Bronchial epithelial cell (primary cell): ENCODE measurements at places on chromosomes 12 and 14. TPM values are rescaled to one million over a fixed set of nuclear protein-coding genes. Genes with fewer than 3 reads are reported as not detected.

DNA sequence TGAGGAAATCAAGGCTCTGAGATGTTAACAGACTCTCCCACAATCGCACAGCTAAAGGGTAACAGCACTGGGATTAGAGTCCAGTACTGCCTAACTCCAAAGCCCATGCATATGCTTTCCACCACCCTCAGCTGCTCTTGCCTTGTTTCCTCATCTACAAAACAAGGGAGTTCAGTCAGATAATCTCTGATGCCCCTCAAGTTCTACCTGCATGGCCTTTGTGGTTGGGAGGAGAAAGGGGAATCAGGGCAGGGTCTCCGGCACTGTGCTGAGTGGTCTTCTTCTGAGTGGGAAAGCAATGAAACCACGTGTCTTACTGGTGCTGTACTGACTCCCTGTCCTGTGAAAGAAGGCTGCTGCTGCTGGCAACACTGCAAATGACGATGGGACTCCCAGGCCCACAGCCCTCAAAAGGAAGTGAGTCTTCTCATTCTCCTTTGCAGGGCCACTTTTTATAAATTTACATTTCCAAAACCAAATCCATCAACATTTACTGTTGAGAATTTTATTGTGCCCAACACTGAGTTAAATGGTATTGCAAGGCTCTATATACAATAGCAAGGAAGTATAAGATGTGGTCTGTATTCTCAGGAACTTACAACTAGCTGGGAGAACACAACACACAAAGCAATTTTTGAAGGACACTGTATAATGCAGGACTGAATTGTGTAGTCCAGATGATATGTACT is 19.7 kb upstream of the DUSP16 start:
- no peak for DNase-seq

DLGAP5 gene
- 0.26 and 0.38 TPM in 2 replicates for total RNA-seq

DNA sequence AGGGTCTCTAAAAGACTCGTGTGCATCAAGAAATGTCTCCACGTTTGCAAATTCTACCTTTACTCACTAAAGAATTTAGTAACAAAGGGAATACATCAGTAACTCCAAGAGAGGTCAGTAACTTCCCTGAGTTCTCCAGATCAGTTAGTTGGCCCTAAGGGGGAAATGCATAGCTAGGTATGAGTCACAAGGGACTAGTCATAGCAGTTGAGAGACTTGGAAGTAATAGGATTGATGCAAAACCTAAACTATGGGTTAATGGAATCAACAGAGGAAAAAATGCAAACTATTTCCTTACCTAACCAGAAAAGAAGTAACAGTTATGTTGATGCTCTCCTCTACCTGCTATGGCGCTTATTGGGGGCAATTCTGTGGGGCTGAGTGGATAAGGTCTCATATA is 148.8 kb upstream of the GARIN6 start:
- DNase-seq = peak; percentile 80

DNA sequence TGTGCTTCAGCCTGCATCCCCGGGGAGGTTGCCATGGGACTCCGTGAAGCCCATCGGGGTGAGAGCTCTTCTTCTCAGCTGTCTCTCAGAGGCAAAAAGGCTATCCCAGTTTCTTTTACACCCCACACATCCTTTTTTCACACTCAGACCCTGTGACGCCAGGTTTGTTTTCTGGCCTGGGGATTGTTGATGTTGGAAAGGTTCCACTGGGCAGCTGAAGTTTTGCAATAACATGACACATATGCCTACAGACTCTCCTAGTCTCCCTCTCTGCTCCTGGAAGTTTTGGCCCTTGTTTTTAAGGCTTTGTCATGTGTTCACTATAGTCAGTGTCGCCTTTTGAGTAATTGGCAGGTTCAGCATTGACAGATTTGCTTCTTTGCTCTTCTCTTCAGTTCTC is 118.6 kb downstream of the SMOC1 start:
- peak; percentile 98 for DNase-seq

- no peak for DNase-seq
Measured at GRCh38 chr14:36741858-36742257, 80.2 kb downstream of the PAX9 start.

FIGNL2 gene
- not detected in 2 replicates for total RNA-seq

DNA sequence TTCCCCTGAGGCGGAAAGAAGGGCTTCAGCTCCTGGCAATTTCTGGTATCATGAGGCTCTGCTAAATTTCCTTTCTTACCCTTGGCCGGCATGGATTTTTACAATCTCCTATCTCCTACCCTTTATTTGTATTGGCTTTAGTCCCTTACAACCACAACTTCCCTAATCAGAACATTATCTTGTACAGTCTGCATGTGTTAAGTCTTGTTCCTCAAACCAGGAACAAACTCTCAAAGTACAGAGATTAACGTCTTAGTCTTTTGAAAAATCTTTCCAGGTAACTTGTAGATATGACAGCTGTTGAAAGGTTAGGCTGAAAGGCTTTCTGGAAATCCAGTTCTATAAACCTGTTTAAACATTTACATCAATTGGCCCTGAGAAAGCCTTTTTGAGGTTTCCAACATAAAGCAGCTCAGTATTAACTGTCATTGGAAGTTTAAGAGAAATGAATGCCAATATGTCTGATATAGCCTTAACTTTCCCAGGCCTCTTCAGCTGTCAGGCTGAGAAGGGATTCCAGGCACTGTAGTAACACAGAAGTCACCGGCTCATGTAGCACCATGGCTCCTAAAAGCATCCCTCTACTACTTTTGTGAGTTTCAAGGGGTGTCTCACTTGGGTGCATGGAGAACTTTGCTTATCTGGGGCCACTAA is 360.5 kb downstream of the FUT8 start:
- DNase-seq = no peak

DNA sequence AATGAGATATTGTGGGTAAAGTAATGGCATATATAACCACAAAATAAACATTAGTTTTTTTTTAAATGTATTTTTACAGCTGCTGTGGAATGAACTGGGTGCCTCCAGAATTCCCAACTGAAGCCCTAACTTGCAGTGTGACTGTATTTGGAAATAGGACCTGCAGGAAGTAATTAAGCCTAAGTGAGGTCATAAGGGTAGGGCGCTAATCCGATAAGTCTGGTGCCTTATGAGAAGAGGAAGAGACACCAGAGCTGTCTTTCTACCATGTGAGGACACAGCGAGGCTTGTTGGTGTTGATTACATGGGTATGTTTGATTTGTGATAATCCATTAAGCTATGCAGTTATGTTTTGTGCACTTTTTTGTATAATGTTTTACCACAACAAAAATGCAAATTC is 136.8 kb downstream of the TPH2 start:
- DNase-seq = no peak

DNA sequence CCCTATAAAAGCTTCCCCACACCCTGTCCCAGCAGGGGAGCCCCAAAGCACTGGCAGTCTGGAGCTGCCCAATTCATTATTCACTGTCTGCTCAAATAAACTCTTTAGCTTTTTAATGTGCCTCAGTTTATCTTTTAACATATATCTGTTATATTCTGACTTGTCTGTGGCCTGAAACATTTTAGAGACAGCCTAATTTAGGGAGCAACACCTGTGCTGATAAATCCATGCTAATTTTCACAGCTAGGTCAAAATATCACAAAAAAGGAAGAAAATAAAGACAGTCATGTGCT is 32.9 kb downstream of the TMTC1 start:
- DNase-seq = no peak

ZFHX2 gene
- 0.13 and 0.26 TPM in 2 replicates for total RNA-seq

ASCL1 gene
- total RNA-seq = not detected in 2 replicates

GUCY2C gene
- not detected in 2 replicates for total RNA-seq

DNA sequence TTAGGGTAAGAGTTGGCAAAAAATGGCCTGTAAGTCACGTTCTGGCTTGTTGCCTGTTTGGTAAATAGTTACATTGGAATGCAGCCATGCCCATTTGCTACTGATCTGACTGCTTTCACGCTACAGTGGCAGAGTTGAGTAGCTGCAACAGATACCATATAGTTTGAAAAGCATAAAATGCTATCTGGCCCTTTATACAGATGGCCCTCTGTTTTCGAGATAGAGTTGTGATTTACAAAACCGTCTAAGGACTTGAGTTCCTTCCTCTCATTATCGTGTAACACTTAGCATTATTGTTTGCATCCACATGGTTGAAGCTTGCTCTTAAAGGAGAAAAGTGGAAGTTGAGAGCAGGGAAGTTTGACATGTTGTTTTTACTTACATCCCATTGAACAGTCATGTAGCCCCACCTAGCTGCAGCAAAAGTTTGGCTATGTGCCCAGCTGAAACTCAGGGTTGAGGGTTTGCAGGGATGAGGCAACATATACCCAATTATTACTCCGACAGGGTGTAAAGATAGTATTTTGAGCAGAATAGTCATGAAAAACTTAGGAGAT is 11.3 kb upstream of the SCFD1 start:
- DNase-seq = peak; percentile 78

DNA sequence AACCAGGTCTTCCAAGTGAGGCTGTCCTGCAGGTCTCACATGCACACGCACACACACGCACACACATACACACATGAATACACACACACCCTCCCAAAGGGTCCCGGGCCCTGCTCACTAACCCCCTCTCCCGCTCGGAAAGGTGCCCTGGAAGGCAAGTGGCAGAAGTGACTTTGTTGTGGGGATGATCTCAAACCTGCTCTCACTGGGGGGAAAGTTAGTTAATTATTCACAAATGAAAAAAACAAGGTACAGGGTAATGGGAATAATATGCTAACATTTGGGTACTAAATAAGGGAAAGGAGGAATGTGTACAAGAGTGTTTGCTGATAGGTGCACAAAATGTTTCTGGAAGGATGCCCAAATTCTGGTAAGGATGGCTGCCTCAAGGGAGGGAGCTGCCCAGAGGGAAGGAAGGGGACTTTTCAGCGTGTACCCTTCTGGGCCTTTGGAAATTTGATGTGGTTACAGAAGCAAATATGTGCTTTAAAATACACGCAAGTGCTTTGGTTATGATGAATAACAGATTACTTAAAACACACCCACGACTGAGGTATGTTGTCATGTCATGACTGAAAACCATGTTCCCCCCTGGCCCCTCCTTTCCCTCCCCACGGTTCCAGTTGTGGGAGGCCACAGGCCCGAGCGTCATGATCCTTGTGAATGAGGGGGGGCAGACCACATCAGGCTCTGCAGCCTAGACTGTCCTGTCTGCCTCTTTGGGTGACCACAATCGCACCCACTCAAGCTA is 43.3 kb upstream of the PLEKHG6 start:
- peak; percentile 88 for DNase-seq

DNA sequence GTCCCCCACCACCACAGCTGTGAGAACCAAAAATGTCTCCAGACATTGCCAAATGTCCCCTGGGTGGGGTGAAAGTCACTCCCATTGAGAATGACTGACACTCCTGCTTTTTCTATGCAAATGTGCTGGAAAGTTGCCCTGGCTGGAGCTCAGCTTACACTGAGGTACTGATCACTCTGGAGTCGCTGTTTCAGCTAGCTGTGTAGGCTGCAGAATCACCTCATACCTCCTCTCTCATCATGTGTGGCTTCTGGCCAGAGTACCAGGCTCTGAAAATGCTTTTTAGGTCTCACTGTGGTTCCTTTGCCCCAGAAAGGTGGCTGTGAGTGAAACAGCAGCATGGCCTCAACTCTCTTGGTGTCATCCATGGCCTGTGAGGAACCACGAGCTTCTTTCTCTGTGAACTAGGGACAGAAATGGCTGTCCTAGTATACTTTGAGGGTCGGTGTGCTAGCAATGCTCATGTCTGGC is 414.4 kb downstream of the DPF3 start:
- DNase-seq = no peak

DNA sequence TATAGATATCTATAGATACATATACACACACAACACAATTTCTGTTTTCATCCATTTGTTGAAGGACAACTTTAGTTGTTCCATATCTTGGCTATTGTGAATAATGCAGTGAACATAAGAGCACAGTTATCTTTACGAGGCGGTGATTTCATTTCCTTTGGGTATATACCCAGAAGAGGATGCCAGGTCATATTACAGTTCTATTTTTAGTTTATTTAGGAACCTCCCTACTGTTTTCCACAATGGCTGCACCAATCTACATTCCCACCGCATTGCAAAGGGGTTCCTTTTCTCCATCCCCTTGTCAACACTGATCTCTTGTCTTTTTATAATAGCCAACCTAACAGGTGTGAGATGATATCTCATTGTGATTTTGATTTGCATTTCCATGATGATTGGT is 143.4 kb upstream of the ARHGAP5 start:
- peak; percentile 54 for DNase-seq

DNA sequence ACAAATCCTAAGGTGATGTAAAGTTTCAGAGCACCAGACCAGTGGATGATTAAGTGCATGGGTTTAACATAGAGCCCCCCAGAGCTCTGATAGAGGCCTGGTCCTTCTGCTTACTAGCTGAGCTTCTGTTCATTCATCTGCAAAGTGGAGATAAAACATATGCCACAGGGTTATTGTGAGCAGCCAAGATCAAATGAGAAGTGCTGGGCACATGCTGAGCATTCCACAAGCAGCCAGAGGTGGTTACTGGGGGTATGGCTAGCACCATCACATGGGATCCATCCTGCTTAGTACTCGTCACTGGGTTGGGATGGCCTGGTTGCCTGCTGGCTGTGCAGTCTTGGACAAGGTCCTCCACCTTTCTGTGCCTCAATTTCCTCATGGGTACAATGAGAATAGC is 18.0 kb upstream of the SMUG1 start:
- DNase-seq = no peak

- no peak for DNase-seq
Measured at GRCh38 chr12:34295366-34296142, 273.3 kb downstream of the ALG10 start.

DNA sequence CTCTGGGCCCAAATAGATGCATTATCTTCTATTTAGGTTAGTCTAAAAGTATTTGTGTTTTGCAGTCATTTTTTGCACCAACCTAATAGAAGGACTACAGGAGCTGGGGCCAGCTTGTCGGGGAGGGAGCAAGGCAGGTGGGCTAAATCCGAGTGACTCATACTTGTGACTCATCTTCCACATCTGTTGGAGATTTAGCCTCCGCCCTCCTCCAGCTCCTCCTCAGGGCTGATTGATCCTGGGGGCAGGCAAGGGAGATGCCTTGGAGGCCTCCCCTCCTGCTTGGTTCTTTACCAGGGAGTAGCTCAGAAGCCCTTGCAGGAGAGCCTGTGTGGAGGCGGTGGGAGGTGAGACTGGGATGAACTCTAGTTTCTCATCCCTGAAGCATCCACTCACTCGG is 27.9 kb downstream of the RHOF start:
- peak; percentile 60 for DNase-seq

GRCh38 chr14:70955543-70956480 is 48.6 kb downstream of the PCNX1 start:
- DNase-seq = peak; percentile 23

GRCh38 chr14:64434528-64434927 is 30.8 kb upstream of the AKAP5 start:
- no peak for DNase-seq
